ENCODE measurements at places on chromosomes 2 and 18.

GRCh38 chr2:45688479-45689298, 37.2 kb downstream of the PRKCE start:
- H3K27ac ChIP-seq: peak overlapping the region; percentile 36
- H3K4me3 ChIP-seq: peak overlapping the region; percentile 8
- no peak for DNase-seq
- peaks cover 2% of the 10 kb centered on the region for H3K36me3 ChIP-seq
- H3K4me1 ChIP-seq: peaks cover 54% of the 10 kb centered on the region

- H3K27ac ChIP-seq: no peak overlapping the region
- no peak overlapping the region for H3K4me3 ChIP-seq
- H3K27me3 ChIP-seq: no peaks in the 10 kb centered on the region
Observed at GRCh38 chr2:164127971-164128527, 392.2 kb upstream of the FIGN start.

DNA sequence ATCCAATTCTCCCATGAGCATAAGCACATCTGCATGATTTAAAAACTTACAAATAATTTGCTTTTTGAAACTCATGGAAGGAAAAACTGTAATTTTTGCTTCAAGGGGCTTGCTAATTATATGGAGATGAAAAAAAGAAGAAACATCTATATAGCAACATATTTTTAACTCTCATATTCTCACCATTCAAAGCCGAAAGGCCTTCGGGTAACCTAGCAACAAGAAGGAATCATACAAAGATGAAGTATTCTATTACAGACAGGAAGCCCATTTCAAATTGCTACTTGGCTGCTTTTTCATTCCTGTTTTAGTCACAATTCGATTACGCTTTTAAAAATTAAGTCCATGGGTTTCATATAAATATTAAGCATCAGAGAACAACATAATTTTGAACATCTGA, 39.2 kb upstream of the RNU4ATAC start:
- peaks cover 27% of the 10 kb centered on the region for H3K4me1 ChIP-seq
- H3K27me3 ChIP-seq: no peaks in the 10 kb centered on the region
- no peak overlapping the region for H3K4me3 ChIP-seq

DNA sequence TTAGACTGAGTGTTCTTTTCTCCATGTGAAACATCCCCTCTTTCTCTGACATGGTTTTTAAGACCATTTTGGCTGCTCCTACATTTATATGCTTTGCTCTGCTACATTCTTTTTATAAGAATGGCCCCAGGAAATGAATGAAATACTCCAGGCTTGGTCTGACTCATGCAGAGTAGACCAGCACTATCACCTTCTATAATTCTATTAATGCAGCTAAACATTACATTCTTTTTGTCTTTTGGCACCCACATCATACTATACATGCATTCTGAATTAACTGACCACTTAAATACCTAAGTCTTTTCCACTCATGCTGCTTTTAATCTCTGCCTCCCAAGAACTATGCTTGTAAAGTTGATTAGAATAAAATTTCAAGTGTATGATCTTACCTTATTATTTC, 94.1 kb downstream of the AAK1 start:
- peaks cover 4% of the 10 kb centered on the region for H3K4me1 ChIP-seq
- no peak for DNase-seq
- no peaks in the 10 kb centered on the region for H3K27me3 ChIP-seq
- H3K4me3 ChIP-seq: no peak overlapping the region

GRCh38 chr2:109180786-109181185, 51.8 kb downstream of the SH3RF3 start:
- H3K36me3 ChIP-seq: no peaks in the 10 kb centered on the region
- H3K4me3 ChIP-seq: no peak overlapping the region
- no peaks in the 10 kb centered on the region for H3K27me3 ChIP-seq
- H3K4me1 ChIP-seq: no peaks in the 10 kb centered on the region
- H3K27ac ChIP-seq: no peak overlapping the region
- DNase-seq: no peak

DNA sequence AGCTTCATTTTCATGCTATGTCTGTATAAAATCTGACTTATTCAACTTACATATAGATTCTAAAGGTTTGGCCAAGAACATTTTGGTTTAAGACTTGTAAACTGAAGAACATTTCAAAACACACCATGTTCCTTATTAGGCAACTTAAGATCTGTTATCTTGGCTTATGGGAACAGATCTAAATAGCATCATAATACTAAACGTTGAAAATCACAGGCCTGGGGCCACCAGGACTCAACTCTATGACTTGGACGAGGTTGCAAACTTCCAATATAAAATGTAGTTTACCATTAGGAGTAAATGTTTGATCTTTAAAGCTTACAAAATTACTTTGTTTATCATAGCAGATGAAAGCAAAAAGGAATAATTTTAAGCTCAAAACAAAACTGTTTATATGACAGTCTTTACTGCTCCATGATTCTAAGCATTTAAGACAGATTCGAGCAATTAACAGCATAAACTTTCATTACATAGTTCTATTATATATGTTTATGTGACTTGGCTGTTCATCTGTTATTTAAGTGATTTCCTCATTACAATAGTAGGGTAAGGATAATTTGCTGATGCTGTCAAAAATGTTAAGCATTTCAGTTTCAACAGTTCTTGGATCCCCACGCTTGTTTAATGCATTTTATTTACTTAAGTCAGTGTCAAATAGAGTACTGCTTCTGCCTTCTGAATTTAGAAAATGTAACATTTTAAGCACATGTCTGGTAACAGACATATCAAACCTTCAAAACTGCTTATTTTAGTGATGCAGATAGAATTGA, 8.3 kb downstream of the TCF4 start:
- H3K4me1 ChIP-seq: peaks cover 17% of the 10 kb centered on the region
- DNase-seq: no peak

GRCh38 chr2:208318127-208318526, 52.1 kb downstream of the PIKFYVE start:
- peak overlapping the region; percentile 78 for H3K27ac ChIP-seq
- H3K36me3 ChIP-seq: peaks cover 69% of the 10 kb centered on the region
- H3K27me3 ChIP-seq: no peaks in the 10 kb centered on the region
- peaks cover 81% of the 10 kb centered on the region for H3K4me1 ChIP-seq
- H3K4me3 ChIP-seq: peak overlapping the region; percentile 64

GRCh38 chr2:178954049-178954448, 95.9 kb downstream of the CCDC141 start:
- H3K36me3 ChIP-seq: peaks cover 18% of the 10 kb centered on the region
- no peak overlapping the region for H3K4me3 ChIP-seq
- no peak for DNase-seq
- H3K27me3 ChIP-seq: no peaks in the 10 kb centered on the region
- no peak overlapping the region for H3K27ac ChIP-seq

DNA sequence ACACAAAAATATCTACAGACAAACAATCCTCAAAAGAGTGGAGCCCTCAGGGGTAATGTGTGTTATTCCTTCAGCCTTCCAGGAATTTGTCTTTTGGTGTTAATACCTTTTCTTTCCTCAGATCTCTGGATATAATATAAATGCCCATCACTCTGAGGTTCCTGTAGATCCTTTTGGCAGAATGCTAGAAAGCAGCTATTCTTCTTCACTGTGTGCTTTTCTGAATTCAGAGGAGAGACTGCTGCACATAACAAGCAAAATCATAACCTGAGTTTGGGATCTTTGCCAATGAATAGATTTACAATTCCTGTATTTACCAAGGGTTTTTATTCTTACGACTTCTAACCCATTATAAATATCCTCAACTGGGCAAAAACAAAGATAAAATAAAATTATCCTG, 57.3 kb downstream of the KLF7 start:
- H3K4me3 ChIP-seq: no peak overlapping the region
- H3K4me1 ChIP-seq: peaks cover 23% of the 10 kb centered on the region
- no peak for DNase-seq
- peaks cover 2% of the 10 kb centered on the region for H3K27me3 ChIP-seq
- peaks cover 24% of the 10 kb centered on the region for H3K36me3 ChIP-seq

DNA sequence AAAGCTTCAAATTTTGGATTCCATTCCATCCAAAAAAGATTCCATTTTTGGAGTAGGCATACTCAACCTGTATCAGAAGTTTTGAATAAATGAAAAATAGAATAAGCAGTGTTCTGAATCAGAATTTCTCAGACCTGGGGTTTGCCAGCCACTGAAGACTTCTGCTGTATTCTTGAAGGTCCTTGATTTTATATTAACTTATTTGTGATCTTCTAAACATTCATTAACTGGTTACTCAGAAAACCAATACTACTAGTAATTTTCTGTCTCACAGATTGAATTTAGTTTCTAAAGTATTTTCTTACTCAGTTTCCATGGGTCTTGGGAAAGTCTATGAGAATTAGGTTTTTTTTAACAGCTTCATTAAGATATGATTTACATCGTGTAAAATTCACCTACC, 60.9 kb downstream of the RIF1 start:
- DNase-seq: no peak
- no peaks in the 10 kb centered on the region for H3K27me3 ChIP-seq
- peaks cover 88% of the 10 kb centered on the region for H3K36me3 ChIP-seq
- peaks cover 3% of the 10 kb centered on the region for H3K4me1 ChIP-seq
- no peak overlapping the region for H3K4me3 ChIP-seq

DNA sequence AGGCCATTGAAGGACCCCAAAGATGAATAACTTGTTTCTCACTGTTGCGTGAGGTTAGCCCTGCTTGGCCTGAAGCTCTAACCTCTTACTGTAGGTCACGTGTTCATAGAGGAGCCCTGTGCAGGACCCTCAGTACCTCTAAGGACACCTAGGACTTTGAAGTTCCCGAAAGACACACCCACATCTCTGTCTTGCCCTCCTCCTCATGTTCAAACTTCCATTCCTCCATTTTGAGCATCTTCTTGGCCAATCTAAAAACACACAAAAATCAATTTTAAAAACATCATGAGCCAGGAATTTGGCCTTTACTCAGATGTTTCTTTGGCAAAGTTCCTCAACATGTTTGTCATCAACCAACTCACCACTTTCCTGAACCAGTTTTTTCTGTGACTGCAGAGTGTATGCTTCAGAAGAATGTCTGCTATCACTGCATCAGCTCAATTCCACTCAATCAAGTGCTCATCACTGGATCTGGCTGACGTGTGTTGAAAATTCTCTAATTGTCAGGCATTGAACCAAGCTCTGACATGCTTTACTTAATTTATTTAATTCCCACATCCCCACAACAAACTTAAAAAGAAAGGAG, 101.6 kb downstream of the AP1S3 start:
- no peak overlapping the region for H3K27ac ChIP-seq
- H3K4me1 ChIP-seq: no peaks in the 10 kb centered on the region
- H3K27me3 ChIP-seq: no peaks in the 10 kb centered on the region
- H3K36me3 ChIP-seq: no peaks in the 10 kb centered on the region

GRCh38 chr18:58275176-58275575, 231.2 kb downstream of the NEDD4L start:
- H3K4me1 ChIP-seq: peaks cover 7% of the 10 kb centered on the region
- no peak overlapping the region for H3K4me3 ChIP-seq
- no peaks in the 10 kb centered on the region for H3K27me3 ChIP-seq
- no peaks in the 10 kb centered on the region for H3K36me3 ChIP-seq

- H3K27me3 ChIP-seq: peaks cover 31% of the 10 kb centered on the region
Observed at GRCh38 chr2:69087912-69088240, 74.9 kb downstream of the ANTXR1 start.

DNA sequence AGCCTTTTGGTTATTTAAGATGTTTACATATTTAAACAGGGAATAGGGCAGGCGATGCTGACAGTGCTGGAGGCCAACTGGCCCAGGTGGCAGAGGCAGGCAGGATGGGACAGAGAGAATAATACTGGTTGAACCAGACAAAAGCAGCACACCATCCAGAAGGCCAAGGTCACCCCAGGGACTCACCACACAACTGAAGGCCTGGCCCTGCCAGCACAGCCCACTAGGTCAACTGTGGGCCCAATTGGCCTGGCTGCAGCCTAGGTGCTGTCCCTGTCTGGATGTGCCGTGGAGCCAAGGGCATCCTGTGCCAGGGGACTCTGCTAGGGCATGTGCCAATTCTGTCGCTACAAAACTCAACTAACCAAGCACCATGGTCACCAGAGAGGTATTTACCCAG, 69.2 kb downstream of the RNF152 start:
- no peaks in the 10 kb centered on the region for H3K27me3 ChIP-seq
- no peak overlapping the region for H3K4me3 ChIP-seq
- H3K27ac ChIP-seq: no peak overlapping the region
- no peak for DNase-seq
- no peaks in the 10 kb centered on the region for H3K36me3 ChIP-seq

DNA sequence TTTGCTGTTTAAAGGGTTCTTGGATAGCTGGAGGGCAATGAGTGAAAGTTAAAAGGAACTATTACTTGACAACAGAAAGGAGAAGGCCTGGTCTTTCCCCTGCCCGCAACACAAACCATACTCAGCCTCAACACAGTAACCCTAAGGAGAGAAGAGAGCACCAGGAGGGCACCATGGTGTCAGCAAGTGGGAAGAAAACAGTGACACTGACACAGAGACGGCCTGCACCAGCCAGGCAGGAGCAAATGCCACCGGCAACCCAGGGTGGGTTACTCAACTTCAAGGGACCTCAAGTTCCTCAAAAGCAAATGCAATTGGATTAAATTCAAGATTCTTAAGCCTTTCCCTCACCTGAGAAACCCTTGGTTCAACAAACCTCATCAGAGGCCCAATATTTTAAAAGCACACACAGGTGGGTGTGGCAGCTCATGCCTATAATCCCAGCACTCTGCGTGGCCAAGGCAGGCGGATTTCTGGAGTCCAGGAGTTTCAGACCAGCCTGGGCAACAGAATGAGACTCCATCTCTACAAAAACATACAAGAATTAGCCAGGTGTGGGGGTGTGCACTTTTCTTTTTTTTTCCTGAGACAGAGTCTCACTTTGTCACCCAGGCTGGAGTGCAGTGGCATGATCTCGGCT, 52.3 kb downstream of the TFCP2L1 start:
- no peak for DNase-seq
- H3K27me3 ChIP-seq: peaks cover 4% of the 10 kb centered on the region

GRCh38 chr2:191115804-191116203, 35.0 kb downstream of the STAT4 start:
- DNase-seq: no peak
- H3K4me3 ChIP-seq: no peak overlapping the region
- peaks cover 17% of the 10 kb centered on the region for H3K4me1 ChIP-seq
- no peaks in the 10 kb centered on the region for H3K36me3 ChIP-seq
- peaks cover 3% of the 10 kb centered on the region for H3K27me3 ChIP-seq

- H3K27ac ChIP-seq: no peak overlapping the region
- no peak for DNase-seq
- no peak overlapping the region for H3K4me3 ChIP-seq
- no peaks in the 10 kb centered on the region for H3K36me3 ChIP-seq
- H3K27me3 ChIP-seq: no peaks in the 10 kb centered on the region
- no peaks in the 10 kb centered on the region for H3K4me1 ChIP-seq
Observed at GRCh38 chr2:18795906-18796305, 206.5 kb upstream of the NT5C1B start.

- peaks cover 18% of the 10 kb centered on the region for H3K27me3 ChIP-seq
- H3K27ac ChIP-seq: no peak overlapping the region
- no peak overlapping the region for H3K4me3 ChIP-seq
- DNase-seq: no peak
- no peaks in the 10 kb centered on the region for H3K36me3 ChIP-seq
Observed at GRCh38 chr2:167844714-167845530, 402.5 kb downstream of the STK39 start.

Measured in activated B cell treated with CpG ODN at 0.5 μM for 24 hours (primary cell).